ENCODE measurements at places on chromosomes 2 and 18.

DNA sequence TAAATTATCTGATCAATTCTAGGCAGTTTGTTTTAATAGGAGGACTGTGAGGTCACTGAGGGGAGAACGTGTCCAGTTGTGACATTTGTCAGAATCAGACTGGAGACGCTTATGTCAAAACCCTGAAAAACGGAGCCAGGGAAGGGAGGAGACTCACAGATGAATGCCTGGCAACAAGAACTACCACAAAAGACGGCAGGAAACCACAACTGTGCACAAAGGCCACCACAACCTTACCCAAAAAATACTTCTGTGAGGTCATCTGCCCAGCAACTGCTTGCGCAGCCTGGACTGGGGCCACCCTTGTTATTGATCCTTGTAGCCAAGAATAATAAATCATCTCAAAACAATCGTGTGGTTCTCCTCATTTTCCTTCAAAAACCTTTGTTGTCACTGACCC is 173.0 kb upstream of the ALKAL2 start:
- DNase-seq: no peak

DNA sequence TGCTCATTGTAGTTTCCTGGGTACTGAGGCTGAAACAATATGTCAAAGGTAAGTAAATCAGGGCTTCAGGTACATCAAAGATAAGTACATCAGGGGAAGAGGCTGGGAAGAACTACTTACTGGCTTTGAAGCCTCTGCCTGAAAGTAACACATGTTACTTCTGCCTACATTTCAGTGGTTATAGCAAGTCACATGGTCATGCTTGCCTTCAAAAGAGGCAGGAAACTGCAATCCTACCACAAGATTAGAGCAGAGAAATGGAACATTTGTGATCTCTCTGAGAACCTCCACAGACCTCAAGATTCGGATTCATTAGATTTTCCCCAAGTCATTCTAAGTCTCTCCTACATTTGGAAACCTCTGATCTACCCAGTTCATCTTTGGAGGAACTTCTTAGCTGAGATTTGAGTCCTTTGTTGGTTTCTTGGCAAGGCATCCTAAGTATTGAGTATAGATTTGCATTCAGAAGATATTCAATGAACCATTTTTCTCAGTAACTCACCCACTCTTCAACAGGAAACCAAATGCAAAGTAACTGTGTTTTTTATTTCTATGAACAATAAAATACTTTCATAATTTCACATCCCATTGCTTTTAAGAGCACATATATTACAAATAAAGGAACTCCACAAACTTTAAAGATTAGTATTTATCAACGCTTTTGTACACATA is 48.5 kb upstream of the CCDC195 start:
- DNase-seq: no peak

DNA sequence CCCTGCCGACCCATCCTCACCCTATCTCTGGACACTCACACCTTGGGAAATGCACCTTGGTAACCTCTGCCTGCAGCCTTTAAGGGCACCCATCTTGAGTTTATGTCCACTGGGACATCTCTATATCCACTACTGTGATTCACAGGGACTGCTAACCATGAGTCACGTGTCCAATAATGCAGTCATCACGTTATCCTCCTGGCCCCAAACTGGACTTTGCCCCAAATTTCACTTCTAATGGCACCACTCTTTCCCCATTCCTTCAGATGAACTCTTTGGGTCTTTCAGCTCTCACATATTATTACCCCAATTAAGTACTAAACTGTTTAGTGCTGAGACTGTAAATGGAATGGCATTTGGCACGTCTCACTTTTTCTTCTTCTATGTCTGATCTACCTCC is 71.2 kb upstream of the TMEM200C start:
- DNase-seq: no peak

- no peak for DNase-seq
These were observed 124.8 kb downstream of the AFF3 start for GRCh38 chr2:100017633-100018032.

DNA sequence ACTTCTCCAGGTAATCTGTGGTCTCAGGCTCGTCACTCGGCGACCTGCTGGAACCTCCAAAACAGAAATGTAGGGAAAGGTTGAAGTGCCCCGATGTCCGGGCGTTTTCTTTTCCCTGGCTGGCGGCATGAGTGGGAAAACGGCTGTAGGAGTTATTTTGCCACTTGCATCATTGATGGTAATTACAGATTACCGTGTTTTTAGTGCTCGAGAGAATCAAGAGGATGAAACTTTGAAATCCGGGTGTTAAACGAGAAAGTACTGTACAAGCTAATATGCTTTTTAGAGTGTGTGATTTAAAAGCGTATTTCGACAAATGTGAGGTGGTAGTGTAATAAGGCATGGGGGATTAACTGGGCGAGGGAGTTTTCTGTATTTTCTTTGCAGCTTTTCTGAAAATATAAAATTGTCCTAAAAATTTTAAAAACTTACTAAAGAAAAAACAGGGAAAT is 819 bp downstream of the GRHL1 start:
- no peak for DNase-seq

DNA sequence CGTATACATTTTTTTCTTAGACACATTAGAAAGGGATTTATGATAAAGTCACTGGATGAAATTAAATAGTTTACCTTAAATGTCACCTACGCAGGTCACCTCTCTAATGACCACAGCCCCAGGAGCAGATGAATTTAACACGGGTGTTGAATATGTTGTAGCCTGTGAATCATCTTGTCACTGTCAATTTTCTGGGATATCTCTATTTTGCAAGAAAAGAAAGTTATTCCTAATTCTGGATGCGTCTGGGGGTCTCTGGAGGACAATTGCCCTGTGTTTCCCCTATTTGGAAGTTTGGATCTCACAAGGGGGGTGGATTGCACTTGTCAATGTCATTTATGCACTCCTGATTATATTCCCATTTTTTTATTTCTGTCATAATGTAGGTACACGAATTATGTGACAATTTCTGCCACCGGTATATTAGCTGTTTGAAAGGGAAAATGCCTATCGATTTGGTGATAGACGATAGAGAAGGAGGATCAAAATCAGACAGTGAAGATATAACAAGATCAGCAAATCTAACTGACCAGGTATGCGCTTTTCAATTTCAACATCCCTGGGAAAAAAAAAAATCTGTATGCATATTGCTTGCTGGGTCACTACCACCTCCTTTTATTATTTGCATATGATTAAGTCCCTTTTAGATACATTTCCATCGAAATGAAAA is 7.7 kb downstream of the MEIS1 start:
- DNase-seq: no peak

DNA sequence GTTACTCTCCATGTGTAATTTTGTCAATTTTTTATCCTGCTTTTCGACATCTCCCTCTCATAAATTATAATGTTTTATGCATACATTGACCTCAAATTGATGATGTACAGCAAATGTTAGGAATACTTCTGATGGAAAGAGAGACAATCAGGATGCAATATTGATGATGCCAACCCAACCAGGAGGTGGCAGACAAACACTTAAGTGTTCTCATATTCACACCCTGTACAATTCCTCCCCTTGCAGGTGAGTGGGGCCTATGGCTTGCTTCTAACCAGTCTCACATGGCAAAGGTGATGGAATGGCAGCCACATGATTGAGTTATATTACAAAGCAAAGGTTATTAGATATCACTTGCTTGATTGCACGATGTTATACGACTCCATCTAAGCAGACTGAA is 594.3 kb upstream of the REG3G start:
- DNase-seq: no peak

DNA sequence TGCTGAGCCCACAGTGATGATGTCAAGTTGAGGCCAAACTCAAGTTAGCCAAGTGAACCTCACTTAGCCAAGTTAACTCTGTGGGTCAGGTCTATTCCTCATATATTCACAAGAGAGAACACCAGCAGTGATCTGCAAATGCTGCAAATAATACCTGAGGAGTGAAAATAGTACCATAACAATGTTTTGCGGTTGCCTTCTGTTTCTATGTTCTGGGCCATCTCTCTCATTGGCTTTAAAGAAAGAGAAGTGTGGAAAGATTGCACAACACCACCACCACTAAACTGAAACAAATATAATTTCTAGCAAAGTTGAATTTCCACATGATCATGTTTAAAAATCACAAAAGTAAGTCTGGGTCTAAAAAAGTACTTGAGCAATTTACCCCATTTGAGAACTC is 211.1 kb upstream of the GALNT5 start:
- no peak for DNase-seq

DNA sequence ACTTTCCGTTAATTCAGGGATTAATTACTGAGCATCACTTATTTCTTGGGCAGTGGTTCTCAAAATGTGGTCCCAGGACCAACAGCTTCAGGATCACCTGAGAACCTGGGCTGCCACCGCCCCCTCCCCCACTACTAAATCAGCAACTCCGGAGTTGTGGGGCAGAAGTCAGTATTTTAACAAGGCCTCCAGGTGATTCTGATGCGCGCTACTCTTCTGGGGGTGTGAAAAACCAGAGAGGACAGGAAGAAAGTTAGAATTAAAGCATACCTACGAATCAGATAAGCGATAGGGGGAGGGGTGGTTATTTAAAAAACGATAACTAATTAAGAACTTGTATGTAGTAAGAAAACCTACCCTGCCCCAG is 319 bp downstream of the ZSCAN30 start:
- DNase-seq: peak; percentile 34

DNA sequence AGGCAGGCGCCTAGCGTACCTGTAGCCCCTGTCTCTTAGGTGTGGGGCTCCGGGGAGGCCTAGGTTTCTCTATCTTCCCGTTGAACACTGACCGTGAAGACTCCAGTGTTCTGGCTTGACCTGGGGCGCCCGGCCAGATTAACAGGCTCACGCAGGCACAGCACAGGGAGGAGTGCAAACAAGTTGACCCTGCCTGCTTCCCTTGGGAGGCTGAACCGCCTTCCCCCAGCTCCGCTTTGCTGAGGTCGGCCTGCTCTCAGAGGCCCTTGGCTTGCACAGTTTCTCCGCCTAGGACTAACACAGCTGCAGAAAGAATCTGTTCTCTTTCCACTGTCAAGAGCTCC is 567 bp downstream of the PCYOX1 start:
- DNase-seq: no peak

GRCh38 chr18:49399003-49399402 is 61.4 kb downstream of the DYM start:
- no peak for DNase-seq

- no peak for DNase-seq
These were observed 59.9 kb upstream of the PID1 start for GRCh38 chr2:229330952-229331351.

DNA sequence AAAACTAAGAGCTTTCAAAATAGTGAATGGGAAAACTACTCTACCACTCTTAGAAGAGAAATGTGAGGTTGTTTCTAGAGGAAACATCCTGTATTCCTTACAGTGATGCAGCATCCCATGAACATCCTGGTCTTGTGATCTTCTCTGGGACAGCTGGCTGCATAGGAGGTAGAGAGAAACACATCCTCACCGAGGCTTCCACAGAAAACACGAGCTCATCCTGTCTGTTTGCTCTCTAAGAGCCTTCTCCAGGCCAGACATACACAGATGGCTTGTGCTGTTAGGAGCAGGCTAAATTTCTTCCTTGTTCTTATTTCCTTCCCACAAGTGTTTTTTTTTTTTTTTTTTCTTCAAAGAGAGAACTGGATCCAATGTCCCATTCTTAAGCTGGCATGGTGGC is 14.7 kb upstream of the FZD7 start:
- no peak for DNase-seq

DNA sequence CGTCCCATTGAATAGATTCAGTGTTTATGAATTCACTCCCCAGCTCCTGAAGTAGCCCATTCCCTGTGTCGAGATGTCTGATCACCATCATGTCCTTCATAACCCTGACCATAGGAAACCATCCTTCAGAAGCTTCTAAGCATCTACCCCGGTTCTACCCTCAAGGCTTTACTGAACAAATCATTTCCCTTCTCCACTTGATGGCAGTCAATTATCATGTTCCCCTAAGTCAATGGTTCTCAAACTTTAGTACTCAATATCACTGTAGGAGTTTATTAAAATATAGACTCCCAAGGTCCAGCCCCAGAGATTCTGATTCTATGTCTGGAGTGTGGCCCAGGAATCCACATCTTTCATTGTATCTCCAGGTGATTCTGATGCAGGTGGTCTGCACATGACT is 228.4 kb upstream of the SP5 start:
- DNase-seq: no peak

GRCh38 chr2:84906900-84907714 is 1.7 kb downstream of the TMSB10 start:
- no peak for DNase-seq

DNA sequence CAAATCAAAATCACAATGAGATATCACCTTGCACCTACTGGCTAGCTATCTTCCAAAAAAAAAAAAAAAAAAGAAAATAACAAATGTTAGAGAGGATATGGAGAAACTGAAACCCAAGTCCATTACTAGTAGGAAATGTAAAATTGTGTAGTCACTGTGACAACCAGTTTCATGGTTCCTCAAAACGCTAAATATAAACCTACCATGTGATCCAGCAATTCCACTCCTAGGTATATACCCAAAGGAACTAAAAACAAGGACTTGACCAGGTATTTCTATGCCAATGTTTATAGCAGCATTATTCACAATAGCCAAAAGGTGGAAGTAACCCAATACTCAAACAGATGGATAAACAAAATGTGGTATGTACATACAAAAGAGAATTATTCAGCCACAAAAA is 11.7 kb upstream of the SCRN3 start:
- DNase-seq: no peak

- no peak for DNase-seq
These were observed 127.5 kb downstream of the DTNB start for GRCh38 chr2:25545899-25546298.

- DNase-seq: no peak
These were observed 163.6 kb upstream of the ZNF516 start for GRCh38 chr18:76658627-76659026.

GRCh38 chr2:214014551-214015220 is 396.2 kb upstream of the VWC2L start:
- DNase-seq: no peak

DNA sequence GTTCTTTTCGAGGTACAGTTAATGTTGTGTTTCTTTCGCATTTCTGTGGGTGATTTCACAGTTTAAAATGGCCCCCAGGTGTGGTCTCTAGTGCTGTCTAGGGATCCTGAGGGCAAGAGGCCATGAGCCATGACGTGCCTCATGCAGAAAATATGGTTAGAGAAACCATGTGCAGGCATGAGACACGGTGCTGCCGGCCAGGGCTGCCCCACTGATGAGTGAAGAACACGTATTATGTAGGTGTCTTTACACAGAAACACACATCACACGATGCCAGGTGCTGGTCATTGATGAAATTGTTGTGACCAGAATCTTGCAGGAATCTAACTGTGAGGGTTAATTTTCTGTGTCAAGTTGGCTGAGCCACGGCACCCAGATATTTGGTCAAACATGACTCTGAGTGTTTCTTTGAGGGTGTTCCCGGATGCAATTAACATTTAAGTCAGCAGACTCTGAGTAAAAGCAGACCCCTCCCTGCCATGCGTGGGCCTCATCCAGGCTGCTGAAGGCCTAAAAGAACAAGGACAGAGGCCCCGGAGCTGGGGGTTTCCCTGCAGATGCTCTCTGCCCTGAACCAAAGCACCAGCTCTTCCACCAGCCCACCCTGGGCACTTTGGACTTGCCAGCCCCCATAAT is 463.0 kb upstream of the MYT1L start:
- no peak for DNase-seq

GRCh38 chr2:80073134-80073561 is 231.4 kb downstream of the LRRTM1 start:
- DNase-seq: peak; percentile 55

- DNase-seq: no peak
These were observed 42.3 kb downstream of the RFX8 start for GRCh38 chr2:101432411-101433181.

All from renal cortex interstitium (tissue), 15 donors.